ENCODE measurements at places on chromosomes 7 and 10. TPM values are rescaled to one million over a fixed set of nuclear protein-coding genes. Genes with fewer than 3 reads are reported as not detected.

The PAX4 gene
- not detected for total RNA-seq

The GPR37 gene
- 7.0 TPM for total RNA-seq

The TRIM73 gene
- 0.18 TPM for total RNA-seq

The GPNMB gene
- total RNA-seq: 479 TPM

The NKX2-3 gene
- total RNA-seq: not detected

The C7orf57 gene
- 0.09 TPM for total RNA-seq

The SLC16A9 gene
- total RNA-seq: 0.25 TPM

The LLCFC1 gene
- total RNA-seq: not detected

The ASZ1 gene
- not detected for total RNA-seq

The TCERG1L gene
- not detected for total RNA-seq

The CD36 gene
- 561 TPM for total RNA-seq

The TRPV6 gene
- total RNA-seq: not detected

The CUBN gene
- total RNA-seq: 3.4 TPM

The HMX3 gene
- not detected for total RNA-seq

The BNIP3 gene
- 81.4 TPM for total RNA-seq

The KNDC1 gene
- total RNA-seq: 0.41 TPM

The SCIN gene
- total RNA-seq: 0.25 TPM

The TMEM26 gene
- 5.7 TPM for total RNA-seq

The FAM131B gene
- 3.2 TPM for total RNA-seq

The OR2A12 gene
- total RNA-seq: not detected

The ITGA8 gene
- total RNA-seq: 2.6 TPM

The DOCK4 gene
- total RNA-seq: 7.6 TPM

The C10orf143 gene
- 0.49 TPM for total RNA-seq

The VPS37D gene
- 1.9 TPM for total RNA-seq

The PRF1 gene
- not detected for total RNA-seq

The SPDYE5 gene
- not detected for total RNA-seq

The CXCL12 gene
- total RNA-seq: 54.1 TPM

The MALRD1 gene
- total RNA-seq: 0.36 TPM

The CPA2 gene
- total RNA-seq: not detected

The SEMA3D gene
- total RNA-seq: 51.2 TPM

The CALML5 gene
- total RNA-seq: not detected

The MUC3A gene
- total RNA-seq: 0.16 TPM

The GFRA1 gene
- total RNA-seq: 0.18 TPM

The MTURN gene
- 29.8 TPM for total RNA-seq

The CYP3A5 gene
- total RNA-seq: 1.1 TPM

The ZNF746 gene
- 16.0 TPM for total RNA-seq

The CUL2 gene
- total RNA-seq: 28.1 TPM

The NRG3 gene
- total RNA-seq: not detected

The ACSL5 gene
- 2.6 TPM for total RNA-seq

The GDF10 gene
- 11.1 TPM for total RNA-seq

The OR2A42 gene
- total RNA-seq: not detected
